ENCODE measurements at places on chromosomes 11 and 22. TPM values are rescaled to one million over a fixed set of nuclear protein-coding genes. Genes with fewer than 3 reads are reported as not detected.

- no peak for ATAC-seq
Measured at GRCh38 chr11:35035894-35036408, 103.0 kb upstream of the CD44 start.

GRCh38 chr11:11491014-11491413 lies 130.8 kb downstream of the GALNT18 start:
- ATAC-seq: no peak

DNA sequence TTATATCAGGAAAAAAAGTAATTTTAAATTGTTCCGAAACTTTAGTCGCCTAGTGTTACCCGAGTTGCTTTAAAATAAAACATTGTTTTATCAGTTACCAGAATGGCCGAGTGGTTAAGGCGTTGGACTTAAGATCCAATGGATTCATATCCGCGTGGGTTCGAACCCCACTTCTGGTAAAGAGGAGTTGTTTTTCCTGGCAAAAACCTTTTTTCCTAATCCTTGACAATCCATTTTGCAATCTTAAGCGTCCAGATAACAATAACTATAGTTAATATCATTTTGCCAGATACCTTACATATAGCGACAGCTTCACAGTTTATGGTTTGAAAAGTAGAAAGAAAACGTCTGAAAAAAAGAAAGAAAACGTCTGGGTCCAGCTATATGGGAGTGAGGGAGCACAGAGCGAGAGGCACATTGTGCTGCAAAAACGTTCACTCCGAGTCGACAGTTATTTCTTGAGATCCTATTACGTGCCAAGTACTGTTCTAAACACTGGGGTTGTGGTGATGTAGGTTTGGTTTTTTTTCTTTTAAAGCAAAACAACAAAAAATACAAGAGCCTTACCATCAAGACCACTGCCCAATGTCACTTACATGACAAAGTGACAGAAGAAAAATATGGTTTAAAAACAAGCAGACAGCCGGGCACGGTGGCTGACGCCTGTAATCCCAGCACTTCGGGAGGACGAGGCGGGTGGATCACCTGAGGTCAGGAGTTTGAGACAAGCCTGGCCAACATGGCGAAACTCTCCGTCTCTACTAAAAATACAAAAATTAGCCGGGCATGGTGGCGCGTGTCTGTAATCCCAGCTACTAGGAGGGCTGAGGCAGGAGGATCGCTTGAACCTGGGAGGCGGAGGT lies 40.6 kb downstream of the OR4D9 start:
- no peak for ATAC-seq

DNA sequence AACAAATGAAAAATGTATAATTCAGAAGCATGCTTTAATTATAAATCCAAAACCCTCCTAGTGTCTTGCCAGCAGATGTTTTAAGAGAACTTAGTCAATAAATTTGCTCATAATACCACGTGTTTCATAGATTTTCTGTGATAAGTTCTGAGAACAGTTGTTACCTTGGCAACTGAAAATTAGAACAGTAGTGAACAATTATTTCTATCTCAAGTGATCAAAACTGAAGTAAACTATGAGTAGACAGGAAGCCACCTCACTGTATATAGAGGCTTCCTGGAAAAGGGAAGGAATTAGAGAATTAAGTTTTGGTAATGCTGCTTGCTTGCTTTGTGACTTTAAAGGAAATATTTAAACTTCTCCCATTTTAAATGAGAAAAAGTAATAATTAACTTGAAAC lies 266.0 kb upstream of the ANO3 start:
- ATAC-seq: no peak

DNA sequence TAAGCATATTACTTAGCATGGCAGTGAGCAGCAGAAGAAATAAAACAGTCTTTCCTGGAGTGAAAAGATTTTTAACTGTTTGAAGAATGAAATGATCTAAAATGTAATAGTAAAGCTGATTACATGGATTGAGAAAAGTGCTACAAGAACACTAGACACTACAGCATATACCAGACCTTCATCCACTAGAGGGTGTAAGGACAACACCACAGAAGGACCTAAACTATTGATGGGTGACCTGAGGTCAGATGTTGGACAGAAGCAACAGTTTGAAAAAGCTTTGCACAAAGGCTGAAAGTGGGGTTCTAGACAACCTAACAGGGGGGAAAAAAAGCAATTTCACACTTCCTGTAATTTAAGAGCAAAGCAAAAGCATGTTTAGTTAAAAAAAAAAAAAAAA lies 97.7 kb downstream of the RBFOX2 start:
- ATAC-seq: peak; percentile 64

- no peak for ATAC-seq
Measured at GRCh38 chr22:36933629-36934417, 20.4 kb downstream of the CSF2RB start.

- no peak for ATAC-seq
Measured at GRCh38 chr11:66233301-66233700, 35.1 kb upstream of the RAB1B start.

PHOX2A gene
- 0.46 TPM for total RNA-seq

IRF7 gene
- total RNA-seq: 24.5 TPM

LRRC10B gene
- total RNA-seq: 10.4 TPM

AMBRA1 gene
- 24.3 TPM for total RNA-seq
